ENCODE measurements at places on chromosomes 2 and 18.

DNA sequence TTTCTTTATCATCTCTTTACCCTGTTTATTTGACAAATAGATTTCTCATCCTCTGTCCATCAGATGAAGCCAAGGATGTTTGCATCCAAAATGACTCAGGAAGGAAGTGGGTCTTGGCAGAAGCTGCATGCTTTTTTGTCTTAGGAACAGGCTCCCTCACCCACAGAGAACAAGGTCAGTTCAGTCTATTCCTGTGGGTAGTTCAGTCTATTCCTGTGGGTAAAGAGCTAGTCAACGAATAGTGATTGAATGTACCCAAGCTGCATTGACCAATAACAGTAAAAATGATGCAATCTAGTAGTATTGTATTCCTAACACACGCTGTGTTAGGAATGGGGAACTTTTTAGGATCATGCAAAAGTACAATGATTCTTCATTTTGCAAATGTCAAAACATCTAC lies 290.8 kb upstream of the TANK start:
- no peak for DNase-seq

DNA sequence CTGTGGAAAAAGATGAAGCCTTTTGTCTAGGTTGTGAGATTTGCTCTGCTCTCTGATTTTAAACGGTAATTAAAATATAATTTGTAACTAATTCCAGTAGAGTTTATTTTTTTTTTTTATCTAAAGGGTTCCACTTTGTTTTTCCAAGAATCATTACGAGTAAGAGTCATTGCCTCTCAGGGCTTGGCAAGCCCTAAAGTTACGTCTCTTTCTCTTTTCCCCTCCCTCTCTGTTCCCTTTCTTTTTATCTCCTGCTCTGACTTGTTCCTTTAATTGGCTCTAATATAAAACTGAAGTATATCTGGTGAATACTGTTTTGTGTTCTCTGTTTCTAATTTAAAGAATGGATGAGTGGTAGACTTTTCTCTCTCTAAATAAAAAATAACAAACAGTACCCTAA lies 75.8 kb downstream of the CALCRL start:
- DNase-seq: no peak

- no peak for DNase-seq
Observed at GRCh38 chr2:42843611-42844010, 51.2 kb upstream of the HAAO start.

- DNase-seq: no peak
Observed at GRCh38 chr2:9738062-9738461, 105.2 kb upstream of the TAF1B start.

GRCh38 chr2:43710866-43711265 lies 34.6 kb upstream of the C1GALT1C1L start:
- DNase-seq: no peak

DNA sequence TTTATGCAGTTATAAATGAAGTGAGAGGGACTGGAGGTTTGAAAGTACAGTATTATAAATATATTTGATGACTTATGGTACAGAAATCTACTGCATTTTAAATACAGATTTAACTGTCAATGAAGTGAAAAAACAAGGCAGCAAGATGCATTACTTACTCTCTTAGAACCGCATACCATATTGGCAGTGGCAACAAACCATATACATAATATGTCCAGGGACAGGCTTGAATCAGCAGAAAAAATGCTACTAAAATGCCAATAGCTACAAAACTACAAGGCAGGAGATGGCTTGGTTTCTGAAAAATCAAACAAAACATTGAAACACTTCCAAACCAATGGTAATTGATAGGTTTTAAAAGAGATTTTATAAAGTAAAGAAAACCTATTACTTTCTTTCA lies 77.2 kb downstream of the PIGN start:
- no peak for DNase-seq

- peak; percentile 88 for DNase-seq
Observed at GRCh38 chr18:50405582-50406271, 30.9 kb downstream of the SKA1 start.

- no peak for DNase-seq
Observed at GRCh38 chr2:13682540-13683272, 949.8 kb upstream of the LRATD1 start.

- DNase-seq: peak; percentile 97
Observed at GRCh38 chr2:186129767-186130581, 356.1 kb upstream of the ZC3H15 start.

DNA sequence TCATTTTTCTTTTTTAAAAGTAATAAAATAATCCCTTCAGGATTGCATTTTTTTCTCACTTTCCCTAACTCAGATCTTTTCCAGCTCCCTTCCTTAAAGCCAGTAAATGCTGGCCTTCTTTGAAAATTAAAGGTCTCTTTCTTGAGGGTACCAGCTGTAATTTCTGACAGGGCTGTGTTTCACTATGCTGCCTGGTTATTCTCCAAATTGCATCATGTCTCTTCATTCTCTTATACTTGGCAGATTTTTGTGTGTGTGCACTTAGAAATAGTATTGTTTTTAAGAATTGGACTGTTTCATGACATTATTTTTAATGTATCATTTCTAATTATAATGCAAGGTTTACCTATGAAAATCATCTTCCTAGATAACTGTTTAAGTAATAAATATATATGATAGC lies 72.0 kb upstream of the EPB41L5 start:
- no peak for DNase-seq

DNA sequence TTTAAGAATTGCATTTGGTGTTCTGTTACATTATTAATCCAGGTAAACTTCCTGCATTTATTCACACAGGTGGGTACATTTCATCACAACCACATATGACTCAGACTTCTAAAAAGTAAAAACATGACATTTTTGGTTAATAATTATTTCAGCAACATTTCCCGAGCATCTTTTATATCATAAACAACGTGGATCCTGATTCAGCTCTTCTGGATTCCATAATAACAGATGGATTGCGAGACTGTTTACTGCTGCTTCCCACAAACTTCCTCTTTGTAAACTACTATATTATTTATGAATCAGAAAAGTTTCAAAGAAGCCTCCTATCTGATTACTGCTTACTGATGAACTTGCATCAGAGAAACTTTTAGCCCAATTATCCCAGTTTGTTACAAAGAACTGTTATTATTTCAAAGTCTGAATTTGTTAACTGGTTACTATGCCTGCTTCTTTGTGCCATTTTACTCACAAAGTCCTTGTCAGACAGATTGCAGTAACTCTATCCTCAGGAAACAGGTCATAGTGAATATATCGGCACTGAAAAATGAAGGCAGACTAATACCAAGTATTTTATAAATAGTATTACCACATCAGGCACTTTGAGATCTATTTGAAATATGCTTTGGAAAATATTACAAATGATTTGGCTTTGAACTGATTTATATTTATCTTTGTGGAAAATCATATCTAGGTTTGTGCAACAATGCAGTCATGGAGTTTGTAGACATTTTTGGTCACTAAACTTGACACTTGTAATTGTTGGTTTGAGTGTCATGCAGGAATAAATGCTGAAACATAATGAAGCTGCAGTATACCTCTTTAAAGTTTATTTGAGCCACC lies 511.6 kb downstream of the PLCL1 start:
- no peak for DNase-seq

DNA sequence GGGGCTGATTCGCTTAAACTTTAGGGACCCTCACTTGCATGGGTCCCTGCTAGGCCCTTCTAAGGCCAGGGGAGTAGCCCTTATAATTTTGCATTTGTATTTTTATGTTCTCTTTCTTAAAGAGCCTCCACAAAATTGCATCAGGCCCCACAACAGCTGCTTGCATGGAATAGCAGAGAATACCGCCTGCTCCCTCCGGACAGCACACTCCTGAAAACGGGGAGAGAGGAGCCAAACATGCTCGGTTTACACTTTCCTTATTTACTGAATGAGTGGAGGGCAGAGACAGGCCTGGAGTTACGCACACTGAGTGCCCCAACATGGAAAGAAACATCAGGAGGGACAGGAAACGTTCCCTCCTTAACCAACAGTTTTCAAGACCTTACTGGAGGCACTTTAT lies 132.2 kb downstream of the ANTXR1 start:
- DNase-seq: no peak

- DNase-seq: no peak
Observed at GRCh38 chr2:80190166-80190565, 114.4 kb downstream of the LRRTM1 start.

DNA sequence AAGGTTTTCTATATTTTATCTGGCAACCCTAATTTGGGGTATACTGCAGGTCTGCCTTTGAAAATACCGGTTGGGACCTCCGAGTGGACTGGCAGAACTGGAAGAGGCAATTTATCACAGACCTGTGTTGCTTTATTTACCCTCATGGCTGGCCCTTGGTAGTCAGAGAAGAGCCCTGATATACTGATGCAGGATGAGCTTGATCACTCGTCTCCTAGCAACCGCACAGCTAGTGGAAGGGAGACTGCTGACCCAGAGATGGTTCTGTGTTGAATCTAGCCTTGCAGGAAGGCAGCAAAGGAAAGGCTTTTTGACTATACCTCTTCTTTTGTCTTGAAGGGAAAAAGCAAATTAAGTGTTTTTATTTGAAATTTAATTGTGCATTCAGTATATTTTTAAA lies 154.7 kb downstream of the EML6 start:
- peak; percentile 55 for DNase-seq

GRCh38 chr2:158695305-158695704 lies 99.8 kb upstream of the DAPL1 start:
- DNase-seq: no peak

GRCh38 chr2:118048401-118048800 lies 34.5 kb upstream of the CCDC93 start:
- DNase-seq: no peak

GRCh38 chr2:160469621-160470204 lies 23.9 kb downstream of the RBMS1 start:
- no peak for DNase-seq

- no peak for DNase-seq
Observed at GRCh38 chr2:174342686-174343342, 8.1 kb downstream of the SP9 start.

DNA sequence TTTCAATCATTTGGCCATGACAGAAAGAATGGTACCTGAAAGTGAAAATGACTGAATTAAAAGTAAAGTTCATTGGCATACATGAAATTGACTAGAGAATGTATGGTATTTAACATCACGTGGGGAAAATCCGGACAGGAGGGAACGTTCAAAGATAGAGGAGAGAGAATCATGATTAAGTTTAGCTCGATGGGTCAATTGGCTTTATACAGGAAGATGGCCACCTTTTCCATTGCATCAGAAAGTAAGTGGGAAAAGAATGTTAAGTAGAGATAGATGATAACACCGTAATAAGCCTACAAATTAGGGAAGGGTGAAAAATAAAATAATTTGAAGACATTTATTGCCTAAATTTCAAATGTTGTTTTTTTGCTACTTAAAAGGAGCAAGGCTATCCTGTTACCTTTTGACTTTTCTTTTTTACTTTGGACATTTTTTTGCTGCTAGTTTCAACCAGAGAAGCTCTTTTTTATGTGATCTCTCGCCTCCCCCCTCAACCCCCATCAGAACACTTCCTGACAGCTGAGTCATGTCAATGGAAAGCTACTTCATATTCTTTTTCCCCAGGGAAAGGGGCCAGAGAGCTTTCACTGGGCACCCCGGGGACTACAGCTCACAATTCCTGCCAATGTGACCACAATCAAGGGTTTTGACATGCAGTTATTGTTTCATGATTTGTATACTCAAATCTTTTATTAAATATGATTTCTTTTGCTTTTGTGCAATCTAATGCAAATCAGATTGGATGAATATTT lies 767 bp upstream of the CCDC102B start:
- DNase-seq: no peak

DNA sequence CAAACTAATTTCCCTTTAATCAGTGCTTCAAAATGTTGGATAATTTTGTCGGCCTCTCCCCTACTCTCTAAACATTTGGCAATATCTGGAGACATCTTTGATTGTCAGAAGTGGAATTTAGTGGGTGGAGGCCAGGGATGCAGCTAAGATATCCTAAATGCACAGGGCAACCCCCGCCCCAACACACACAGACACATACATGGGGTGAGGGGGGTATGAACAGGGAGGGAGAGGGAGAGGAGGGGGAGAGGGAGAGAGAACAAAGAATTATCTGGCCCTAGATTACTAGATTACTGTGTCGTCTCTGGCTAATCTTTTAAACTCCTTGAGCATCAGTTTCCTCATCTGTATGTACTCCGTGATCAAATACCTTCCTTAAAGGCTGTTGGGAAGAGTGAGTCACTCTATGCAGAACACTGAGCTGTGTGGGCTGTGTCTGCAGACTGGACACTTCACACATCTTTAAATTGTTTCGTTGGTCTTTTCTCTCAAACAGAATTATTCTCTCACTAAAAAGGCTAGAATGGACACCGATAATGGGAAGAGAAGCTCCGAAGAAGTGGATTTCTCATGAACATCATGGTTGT lies 2.9 kb downstream of the RNF149 start:
- no peak for DNase-seq

DNA sequence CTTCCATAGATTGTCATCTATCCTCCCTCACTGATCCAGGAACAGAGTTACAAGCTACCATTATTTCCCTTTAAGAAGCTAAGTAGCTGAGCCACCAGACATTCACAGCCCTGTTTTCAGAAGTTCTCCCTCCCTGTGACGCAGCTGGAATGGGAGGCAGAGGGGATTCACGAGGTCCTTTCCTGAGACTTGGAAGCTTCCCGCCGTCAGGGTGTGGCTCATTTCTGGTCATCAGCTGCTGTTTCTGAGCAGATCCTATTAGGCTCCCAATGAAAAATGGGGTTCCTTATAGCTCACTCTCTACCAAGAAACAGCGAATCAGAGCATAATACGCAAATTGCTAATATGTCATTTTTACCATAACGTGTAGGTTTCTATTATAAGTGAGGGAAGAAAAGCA lies 559.3 kb upstream of the ID2 start:
- no peak for DNase-seq

GRCh38 chr2:39379643-39380524 lies 57.2 kb downstream of the MAP4K3 start:
- DNase-seq: peak; percentile 30

- DNase-seq: no peak
Observed at GRCh38 chr2:164589522-164589921, 31.8 kb downstream of the GRB14 start.

DNA sequence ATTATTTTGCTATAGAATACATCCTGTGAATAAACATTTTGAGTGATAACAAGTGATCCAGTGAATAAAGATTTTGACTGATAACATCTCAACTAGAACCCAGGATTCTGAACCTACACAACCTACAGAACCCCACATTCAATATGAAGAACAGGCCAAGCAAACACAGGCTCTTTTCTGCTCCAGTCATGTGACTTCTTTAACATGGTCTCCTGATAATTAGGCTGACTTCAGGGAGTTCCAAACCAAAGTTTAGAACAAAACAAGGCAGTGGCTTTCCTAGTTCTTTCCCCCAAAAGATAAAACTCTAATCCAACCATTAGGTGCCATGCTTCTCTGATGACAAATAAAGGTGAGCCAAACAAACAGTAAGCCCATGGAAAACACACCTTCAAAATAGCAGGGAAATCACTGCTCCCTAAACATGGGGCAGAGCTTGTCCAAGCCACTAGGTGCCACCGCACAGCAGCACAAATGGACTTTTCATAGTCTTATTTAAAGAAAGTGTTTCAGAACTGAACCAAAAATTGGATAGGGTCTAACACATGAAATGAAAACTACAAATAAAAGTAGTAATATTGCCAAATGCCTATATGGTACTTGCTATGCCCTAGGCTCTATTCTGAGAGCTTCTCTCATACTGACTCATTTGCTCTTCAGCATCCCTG lies 95.3 kb downstream of the EVA1A start:
- peak; percentile 22 for DNase-seq

GRCh38 chr2:141439524-141439923 lies 691.3 kb downstream of the LRP1B start:
- DNase-seq: no peak

GRCh38 chr2:44802777-44803424 lies 138.6 kb upstream of the SIX3 start:
- no peak for DNase-seq
